Stimulated activated CD4-positive, alpha-beta T cell treated with anti-CD3 and anti-CD28 coated beads, Interleukin-1b, Interleukin-23, amount 100 ng/mL, for 4 hours (primary cell): ENCODE measurements at places on chromosomes 2 and 18.

GRCh38 chr18:3466045-3466444 lies 16.1 kb downstream of the TGIF1 start:
- no peak for DNase-seq

DNA sequence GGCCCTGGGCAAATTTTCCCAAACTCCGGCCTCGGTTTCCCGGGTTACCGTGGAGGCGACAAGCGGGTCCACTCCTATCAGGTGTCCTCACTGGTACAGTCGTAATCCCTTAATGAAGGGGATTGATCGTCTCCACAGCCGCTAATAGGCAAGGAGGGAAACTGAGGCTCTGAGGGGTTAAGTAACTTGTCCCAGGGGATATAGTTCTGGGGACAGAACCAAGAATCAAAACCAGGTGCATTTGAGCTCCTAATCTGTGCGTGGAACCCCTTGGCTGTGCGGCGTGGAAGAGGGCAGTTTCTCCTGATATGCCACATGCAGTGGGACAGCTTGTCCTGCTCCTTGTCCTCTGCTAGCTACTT lies 157.2 kb downstream of the CYRIA start:
- no peak for DNase-seq

GRCh38 chr2:161100211-161100895 lies 59.9 kb upstream of the TANK start:
- DNase-seq: no peak

DNA sequence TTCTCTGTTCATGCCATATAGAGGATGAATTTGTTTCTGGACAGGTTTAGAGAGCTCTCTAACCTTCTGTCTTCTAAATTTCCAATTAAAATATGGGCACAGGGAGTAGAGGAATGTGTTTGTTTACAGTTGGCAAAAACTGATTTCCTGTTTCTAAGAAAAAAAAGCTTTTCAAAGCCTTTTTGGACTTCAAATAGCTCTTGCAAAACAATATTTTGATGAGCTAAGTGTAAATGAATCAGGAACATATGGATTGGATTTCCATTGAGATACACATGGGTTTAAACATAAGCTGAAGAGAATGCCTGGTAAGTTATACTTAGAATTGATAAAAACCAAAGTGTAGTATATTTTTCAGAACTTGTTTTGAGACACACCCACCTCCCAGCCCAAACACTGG lies 677.5 kb downstream of the NYAP2 start:
- DNase-seq: no peak

GRCh38 chr2:68195096-68195495 lies 37.4 kb downstream of the PNO1 start:
- no peak for DNase-seq

GRCh38 chr2:105934467-105934866 lies 189.8 kb downstream of the NCK2 start:
- peak; percentile 31 for DNase-seq

DNA sequence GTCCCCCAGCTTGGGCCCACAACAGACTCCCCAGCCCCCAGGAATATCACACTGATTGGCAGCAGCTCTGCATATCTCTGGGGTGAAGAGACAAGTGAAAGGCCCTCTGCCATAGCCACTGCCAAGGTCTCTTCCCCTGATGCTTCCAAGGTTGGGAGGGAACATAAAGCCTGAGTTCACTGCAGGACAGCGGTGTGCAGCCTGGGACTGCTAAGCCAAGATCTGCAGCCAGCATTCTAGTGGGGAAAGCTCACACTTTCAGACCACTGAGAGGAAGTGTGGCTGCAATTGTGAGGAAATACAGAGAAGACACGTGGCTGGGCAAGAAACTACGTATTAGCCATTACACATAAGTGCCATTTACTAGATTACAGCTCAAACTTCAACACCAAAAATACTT lies 100.7 kb downstream of the MAIP1 start:
- no peak for DNase-seq

DNA sequence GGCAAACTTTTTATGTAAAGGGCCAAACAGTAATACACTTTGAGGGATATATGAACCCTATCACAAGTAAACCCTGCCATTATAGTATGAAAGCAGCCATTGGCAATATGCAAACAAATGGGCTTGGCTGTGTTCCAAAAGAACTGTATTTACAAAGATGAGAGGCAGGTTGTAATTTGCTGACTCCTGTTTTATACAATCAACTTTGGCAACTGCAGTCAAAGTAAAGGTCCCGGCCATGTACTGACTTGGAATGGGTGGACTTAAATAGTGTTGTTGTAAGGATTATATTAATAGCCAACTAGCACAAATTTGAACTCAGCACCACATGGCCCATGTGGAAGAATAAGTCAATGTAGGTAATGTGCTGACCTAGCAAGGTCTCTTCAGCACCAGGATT lies 223.4 kb downstream of the WDPCP start:
- DNase-seq: no peak
